ENCODE measurements at places on chromosomes 3 and 15. TPM values are rescaled to one million over a fixed set of nuclear protein-coding genes. Genes with fewer than 3 reads are reported as not detected.

DNA sequence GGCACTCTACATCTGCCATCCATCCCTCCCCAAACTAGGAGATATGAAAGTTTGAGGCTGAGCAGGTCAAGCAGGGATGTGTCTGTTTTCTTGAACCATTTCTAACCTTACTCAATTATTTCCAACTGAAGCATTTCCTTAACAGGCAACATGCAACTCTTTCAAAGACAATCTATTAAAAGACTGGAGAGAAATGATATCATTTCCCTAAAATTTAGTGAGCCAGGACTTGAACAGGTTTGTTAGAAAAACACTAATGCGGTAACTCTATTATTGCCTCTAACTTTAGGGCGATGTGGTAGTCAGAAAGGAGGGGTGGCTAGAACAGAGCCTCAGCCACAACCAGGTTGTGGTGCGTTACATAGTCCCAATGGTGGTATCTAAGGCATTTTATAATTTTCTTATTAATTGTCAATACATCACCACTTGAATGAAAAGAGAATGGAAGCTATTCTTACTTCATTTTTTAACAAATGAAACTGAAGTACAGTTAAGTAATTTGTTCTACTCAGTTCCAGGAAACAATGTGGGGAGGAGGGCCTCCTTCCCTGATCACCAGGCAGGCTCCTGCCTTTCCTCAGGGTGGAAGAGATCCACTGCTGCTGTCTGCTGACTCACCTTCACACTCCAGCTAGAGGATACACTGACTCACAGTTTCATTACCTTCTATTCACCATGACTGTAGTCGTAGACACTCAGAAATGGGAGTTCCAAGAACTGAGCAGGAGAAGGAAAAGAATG is 22.8 kb downstream of the MYO1E start:
- no peak for DNase-seq

DNA sequence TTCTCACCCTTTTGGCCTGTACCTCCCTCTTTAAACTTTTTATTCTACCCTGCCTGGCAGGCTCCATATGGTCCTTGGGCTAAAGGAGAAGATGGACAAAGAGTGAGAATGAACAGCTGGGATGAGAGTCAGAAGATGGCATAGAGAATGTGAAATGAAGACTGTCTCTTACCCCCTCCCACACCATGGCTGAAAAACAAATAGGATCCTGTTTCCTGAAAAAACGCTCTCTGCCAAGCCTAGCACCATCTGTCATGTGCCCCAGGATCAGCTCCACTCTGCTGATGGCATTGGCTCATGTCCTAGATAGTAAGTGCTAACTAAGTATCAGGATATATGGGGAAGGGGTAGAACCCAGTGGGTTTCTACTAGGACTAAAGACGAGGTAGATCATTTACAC is 238.6 kb downstream of the MEX3B start:
- no peak for DNase-seq

DNA sequence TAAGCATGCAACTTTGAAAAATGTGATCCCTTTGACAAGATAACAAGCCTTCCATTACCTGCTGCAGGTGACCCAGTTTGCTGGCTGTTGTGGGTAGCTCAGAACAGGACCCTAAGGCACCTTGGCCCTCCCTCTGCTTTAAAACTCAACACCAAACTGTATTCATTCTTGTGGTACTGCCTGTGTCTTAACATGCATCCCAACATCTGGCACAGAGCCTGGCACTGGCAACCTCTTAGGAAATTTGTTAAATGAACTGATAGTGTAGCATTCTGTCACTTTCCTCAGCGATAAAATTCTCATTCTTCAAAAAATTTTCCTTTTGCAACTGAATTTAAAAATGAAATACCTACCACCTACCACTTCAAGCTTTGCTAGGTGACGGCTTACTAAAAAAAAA is 287.3 kb upstream of the ADAMTS9 start:
- DNase-seq: peak; percentile 69

DNA sequence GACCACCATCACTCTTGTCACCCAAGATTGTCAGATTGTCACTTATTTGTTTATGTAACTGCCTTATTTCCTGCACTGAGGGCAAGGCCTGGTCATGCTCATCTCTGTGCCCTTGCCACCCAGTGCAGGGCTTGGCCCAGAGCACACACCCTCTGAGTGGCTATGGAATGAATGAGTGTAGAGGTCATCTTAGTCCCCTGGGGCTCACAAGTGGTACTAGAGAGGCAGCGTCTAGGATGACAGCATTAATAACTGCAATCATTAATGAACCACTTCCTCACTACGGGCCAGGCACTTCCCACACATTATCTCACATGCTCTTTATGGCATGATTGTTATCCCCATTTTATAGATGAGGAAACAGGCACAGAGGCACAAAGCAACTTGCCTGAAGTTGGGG is 117.0 kb downstream of the SMAD6 start:
- DNase-seq: no peak

DNA sequence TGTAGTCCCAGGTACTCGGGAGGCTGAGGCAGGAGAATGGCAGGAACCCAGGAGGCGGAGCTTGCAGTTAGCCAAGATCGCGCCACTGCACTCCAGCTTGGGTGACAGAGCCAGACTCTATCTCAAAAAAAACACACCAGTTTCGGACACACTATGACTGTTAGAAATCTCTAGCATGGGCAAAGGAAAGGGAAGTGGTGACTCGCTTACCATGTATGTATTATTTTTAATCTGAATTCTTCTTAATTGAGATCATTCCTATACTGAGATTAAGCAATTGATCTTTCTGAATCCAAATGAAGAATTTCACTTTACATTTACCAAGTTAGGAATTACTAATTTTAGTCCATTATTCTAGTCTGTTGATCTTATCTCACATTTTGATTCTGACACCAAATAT is 459.2 kb upstream of the ALCAM start:
- DNase-seq: no peak

DNA sequence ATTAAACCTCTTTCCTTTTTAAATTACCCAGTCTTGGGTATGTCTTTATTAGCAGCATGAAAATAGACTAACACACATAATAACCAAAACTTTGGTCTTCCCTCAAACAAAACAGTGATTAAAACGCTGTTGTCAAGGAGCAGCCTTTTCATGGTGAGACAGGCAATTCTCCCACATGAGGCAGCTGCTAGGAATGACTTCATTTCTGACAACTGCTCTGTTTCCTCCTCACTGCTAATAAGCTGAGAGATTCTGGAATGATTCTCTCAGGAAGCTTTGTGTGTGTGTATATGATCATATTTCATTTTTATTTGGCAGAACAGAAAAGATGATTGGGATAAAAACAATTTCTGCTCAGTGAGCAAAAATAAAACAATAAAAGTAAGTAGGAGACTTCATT is 580.6 kb upstream of the ADAMTS9 start:
- no peak for DNase-seq

- DNase-seq: no peak
Measured at GRCh38 chr3:43505351-43505750, 116.5 kb downstream of the ANO10 start.

- no peak for DNase-seq
Measured at GRCh38 chr3:133486658-133487057, 86.8 kb downstream of the BFSP2 start.

DNA sequence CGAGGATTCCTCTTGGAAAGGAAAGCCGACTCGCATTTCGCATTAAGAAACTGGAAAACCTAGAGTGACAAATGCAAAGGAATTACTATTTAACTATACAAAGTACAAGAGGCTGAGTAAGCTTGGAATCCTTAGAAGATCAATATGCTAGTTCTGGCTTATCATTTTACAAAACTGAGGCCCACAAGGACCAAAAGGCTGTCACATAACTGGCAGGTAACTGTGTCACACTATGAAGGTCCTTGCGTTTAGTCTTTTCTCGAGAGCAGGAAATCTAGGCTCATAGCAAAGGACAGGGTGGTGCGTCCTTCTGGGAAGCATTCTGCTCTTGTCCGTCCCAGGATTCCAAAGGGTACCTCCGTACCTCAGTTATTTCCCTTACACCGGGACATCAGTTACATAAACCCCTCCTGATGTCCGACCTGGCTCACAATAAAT is 629 bp downstream of the RPL24 start:
- no peak for DNase-seq

- no peak for DNase-seq
Measured at GRCh38 chr3:107676469-107677309, 153.9 kb downstream of the BBX start.

SLC24A1 gene
- total RNA-seq: 8.9 TPM

UROC1 gene
- total RNA-seq: not detected
